ENCODE measurements at places on chromosomes 4 and X.
A peak's percentile ranks its signal among the peaks of the same experiment; 100 is the strongest.

DNA sequence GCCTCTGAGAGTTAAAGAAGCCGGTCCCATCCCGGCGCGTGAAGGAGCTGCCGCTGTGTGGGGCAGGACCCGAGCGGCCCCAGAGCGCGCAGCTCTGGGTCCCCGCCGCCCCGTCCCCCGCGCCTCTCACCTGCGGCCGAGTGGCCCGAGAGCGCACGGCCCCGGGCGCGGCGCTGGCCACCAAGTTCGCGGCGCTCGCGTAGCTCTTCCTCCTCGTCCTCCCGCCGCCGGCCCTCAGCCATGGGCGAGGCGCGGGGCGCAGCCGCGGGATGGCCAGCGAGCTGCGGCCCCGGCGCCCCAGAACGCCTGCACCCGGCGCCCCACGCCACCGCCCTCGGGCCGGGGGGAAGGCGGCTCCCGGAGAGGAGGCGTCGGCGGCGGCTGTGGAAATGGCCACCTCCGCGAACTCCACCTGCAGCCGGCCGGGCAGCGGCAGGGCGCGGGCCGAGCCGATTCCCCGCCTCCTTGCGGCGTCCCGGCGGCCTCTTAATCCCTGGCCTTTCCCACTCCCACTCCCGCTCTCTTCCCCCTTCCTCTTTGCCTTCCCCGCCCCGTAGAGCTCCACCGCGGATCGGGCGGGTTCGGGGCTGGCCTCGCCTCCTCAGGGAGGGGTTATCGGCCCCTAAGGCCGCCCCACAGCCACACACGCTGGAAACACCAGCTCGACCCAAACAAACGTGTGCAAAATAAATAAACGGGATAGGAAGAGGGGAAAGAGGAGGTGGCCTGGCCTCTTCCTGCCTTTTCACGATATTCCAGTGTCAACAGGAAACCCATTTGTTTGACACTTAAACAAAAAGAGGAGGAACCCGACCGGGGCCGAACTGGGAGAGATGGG is at the start of gene SH3D19:
Gene SH3D19, minus strand, starts transcription at position 495 of the 838 bp plus-strand sequence. Its CDS starts 253 bp downstream, at position 242.
- peak; percentile 58 for DNase-seq
- no peaks in the 10 kb centered on the region for H3K4me1 ChIP-seq
- H3K4me3 ChIP-seq: peak within 1 kb of the TSS; percentile 61
- H3K27ac ChIP-seq: no peak within 1 kb of the TSS
- H3K36me3 ChIP-seq: no peaks in the 10 kb centered on the region

- peak overlapping the region; percentile 79 for H3K4me3 ChIP-seq
Measured at GRCh38 chr4:159103384-159103990, 608 bp downstream of the RAPGEF2 start.

DNA sequence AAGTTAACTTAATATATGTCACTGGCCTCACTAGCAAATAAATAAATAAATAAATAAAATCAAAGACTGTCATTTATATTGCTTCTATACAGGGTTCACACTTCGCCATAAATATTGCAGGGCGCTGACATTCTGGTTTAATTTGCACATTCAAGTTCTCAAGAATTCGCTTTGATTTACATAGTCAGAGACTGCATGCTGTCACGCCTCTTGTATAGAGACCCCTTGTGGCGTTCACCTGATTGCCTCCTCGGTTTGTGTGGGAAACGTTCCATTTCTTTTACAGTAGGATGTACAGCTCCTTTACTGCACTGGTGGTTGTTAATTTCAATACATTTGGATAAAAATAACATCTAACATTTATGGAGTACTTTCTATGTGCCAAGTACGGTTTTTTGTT is 71.3 kb upstream of the ADGRG2 start:
- no peak for DNase-seq
- no peaks in the 10 kb centered on the region for H3K4me1 ChIP-seq
- no peak overlapping the region for H3K4me3 ChIP-seq
- H3K27ac ChIP-seq: no peak overlapping the region

DNA sequence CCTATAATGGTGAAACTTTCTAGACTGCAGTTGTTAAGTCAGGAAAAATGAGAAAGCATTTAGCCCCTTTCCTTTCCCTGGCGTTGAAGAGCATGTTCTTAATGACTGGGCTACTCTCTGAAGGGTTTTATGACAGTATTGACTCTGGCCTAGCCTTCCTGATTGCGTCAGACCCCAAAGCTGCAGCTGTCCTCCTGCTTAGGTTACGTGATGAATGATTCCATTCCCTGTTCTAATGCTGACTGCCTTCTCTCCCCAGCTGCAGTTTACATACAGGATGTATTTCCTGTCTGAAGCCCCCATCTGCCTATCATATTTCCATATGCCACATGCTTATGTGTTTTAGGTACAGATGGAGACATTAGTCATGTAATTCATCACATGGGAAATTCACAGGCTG is 105.8 kb upstream of the EGFL6 start:
- no peaks in the 10 kb centered on the region for H3K36me3 ChIP-seq
- DNase-seq: peak; percentile 93
- H3K4me3 ChIP-seq: no peak overlapping the region

- peak overlapping the region; percentile 83 for H3K27ac ChIP-seq
- peak overlapping the region; percentile 25 for H3K4me3 ChIP-seq
- no peaks in the 10 kb centered on the region for H3K36me3 ChIP-seq
Measured at GRCh38 chr4:142265536-142265935, 580.6 kb downstream of the INPP4B start.

DNA sequence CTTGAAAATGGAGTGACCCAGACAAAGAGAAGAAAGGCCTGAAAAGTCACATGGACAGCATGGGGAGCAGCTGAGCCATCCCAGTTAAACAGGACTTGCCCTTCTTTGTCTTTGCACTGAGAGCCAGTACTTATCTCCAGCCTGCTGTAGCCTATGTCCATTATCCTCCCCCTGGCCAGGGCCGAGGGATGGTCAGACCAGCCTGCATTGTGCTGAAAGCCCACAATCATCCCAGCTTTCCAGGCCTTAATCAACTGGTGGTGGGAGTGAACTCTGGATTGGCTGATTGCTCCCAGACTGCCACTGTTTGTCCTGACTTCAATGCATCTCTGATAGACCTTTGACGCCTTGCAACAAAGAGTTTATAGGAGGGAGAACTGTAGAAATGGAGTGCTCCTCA is 453.1 kb downstream of the EPHA5 start:
- DNase-seq: no peak
- no peaks in the 10 kb centered on the region for H3K4me1 ChIP-seq
- no peak overlapping the region for H3K27ac ChIP-seq
- H3K4me3 ChIP-seq: no peak overlapping the region
- H3K27me3 ChIP-seq: no peaks in the 10 kb centered on the region

GRCh38 chr4:177100307-177100706 is 209.4 kb upstream of the NEIL3 start:
- H3K27ac ChIP-seq: no peak overlapping the region
- H3K4me3 ChIP-seq: no peak overlapping the region
- H3K36me3 ChIP-seq: no peaks in the 10 kb centered on the region
- H3K4me1 ChIP-seq: no peaks in the 10 kb centered on the region
- no peaks in the 10 kb centered on the region for H3K27me3 ChIP-seq
- DNase-seq: no peak

- H3K4me3 ChIP-seq: no peak overlapping the region
- H3K27me3 ChIP-seq: no peaks in the 10 kb centered on the region
- DNase-seq: no peak
- H3K4me1 ChIP-seq: peaks cover under 1% of the 10 kb centered on the region
- no peaks in the 10 kb centered on the region for H3K36me3 ChIP-seq
- no peak overlapping the region for H3K27ac ChIP-seq
Measured at GRCh38 chr4:169054879-169055278, 44.8 kb upstream of the CBR4 start.

- no peaks in the 10 kb centered on the region for H3K36me3 ChIP-seq
- no peak overlapping the region for H3K27ac ChIP-seq
- H3K4me3 ChIP-seq: no peak overlapping the region
- no peaks in the 10 kb centered on the region for H3K4me1 ChIP-seq
- no peak for DNase-seq
Measured at GRCh38 chrX:45202171-45202570, 1.5 kb upstream of the DIPK2B start.

- no peak overlapping the region for H3K27ac ChIP-seq
- DNase-seq: no peak
- H3K36me3 ChIP-seq: no peaks in the 10 kb centered on the region
- H3K4me1 ChIP-seq: no peaks in the 10 kb centered on the region
- no peaks in the 10 kb centered on the region for H3K27me3 ChIP-seq
- H3K4me3 ChIP-seq: no peak overlapping the region
Measured at GRCh38 chrX:68672581-68673318, 25.3 kb downstream of the STARD8 start.

GRCh38 chr4:152605031-152605430 is 69.1 kb upstream of the FBXW7 start:
- no peak for DNase-seq
- H3K36me3 ChIP-seq: no peaks in the 10 kb centered on the region
- no peak overlapping the region for H3K4me3 ChIP-seq

DNA sequence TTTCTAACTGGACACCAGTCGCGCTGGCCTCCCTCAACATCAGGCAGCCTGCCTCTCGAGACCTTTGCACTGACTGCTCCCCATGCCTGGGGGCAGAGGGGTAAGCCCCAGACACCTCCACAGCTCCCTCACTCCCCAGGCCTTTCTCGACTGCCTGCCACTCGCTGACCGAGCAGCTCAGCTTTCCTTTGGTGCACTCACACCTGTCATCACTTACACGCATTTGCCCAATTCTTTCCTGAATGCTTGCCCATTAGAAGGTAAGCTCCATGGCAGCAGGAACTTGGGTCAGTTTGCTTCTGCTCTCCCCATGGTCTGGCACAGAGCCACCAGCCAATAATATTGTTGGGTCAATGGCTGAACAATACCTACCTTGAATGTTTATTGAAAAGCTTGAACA is 32.2 kb upstream of the PROM1 start:
- no peak for DNase-seq
- H3K27ac ChIP-seq: no peak overlapping the region
- H3K27me3 ChIP-seq: no peaks in the 10 kb centered on the region

Measured in fibroblast of lung (primary cell).